Diencephalon (tissue), 1 donor: ENCODE measurements at places on chromosomes 16 and 17. TPM values are rescaled to one million over a fixed set of nuclear protein-coding genes. Genes with fewer than 3 reads are reported as not detected.

NPIPB6 gene
- 0.92 TPM for total RNA-seq

JMJD6 gene
- total RNA-seq, result 19.1 TPM

TP53TG3B gene
- total RNA-seq, result not detected

TEDC2 gene
- 6.5 TPM for total RNA-seq

CLN3 gene
- 21.5 TPM for total RNA-seq

MT4 gene
- not detected for total RNA-seq

SHCBP1 gene
- 4.6 TPM for total RNA-seq
